ENCODE measurements at places on chromosomes 3 and 15. TPM values are rescaled to one million over a fixed set of nuclear protein-coding genes. Genes with fewer than 3 reads are reported as not detected.

The HEG1 gene
- total RNA-seq = 30.6 TPM

The SPINT1 gene
- total RNA-seq = 4.1 TPM

The SLC12A1 gene
- total RNA-seq = not detected

The GPR62 gene
- not detected for total RNA-seq

The DPPA4 gene
- total RNA-seq = not detected

The LMOD3 gene
- not detected for total RNA-seq

DNA sequence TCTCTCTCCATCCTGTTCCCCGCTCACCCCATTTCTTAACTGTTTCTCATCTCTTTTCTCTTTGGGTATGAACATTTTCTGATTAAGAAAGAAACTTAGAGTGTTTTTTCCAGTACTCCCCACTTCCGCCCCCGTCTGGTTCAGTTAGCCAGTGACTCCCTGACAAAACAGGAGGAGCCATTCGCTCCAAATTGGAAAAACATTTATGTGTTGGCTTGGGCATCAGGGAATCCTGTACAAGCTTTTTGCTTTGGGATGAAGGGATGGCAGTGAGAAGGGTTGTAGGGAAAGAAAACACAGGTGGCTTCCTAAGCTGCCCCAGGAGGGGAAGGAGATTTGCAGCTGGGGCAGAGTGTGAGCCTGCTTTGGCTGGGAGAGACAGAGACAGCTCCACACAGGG, 47.0 kb downstream of the BOC start:
- peaks cover 53% of the 10 kb centered on the region for H3K27me3 ChIP-seq
- H3K36me3 ChIP-seq = peaks cover 6% of the 10 kb centered on the region
- H3K4me3 ChIP-seq = no peak overlapping the region
- H3K4me1 ChIP-seq = peaks cover 4% of the 10 kb centered on the region
- H3K27ac ChIP-seq = no peak overlapping the region

DNA sequence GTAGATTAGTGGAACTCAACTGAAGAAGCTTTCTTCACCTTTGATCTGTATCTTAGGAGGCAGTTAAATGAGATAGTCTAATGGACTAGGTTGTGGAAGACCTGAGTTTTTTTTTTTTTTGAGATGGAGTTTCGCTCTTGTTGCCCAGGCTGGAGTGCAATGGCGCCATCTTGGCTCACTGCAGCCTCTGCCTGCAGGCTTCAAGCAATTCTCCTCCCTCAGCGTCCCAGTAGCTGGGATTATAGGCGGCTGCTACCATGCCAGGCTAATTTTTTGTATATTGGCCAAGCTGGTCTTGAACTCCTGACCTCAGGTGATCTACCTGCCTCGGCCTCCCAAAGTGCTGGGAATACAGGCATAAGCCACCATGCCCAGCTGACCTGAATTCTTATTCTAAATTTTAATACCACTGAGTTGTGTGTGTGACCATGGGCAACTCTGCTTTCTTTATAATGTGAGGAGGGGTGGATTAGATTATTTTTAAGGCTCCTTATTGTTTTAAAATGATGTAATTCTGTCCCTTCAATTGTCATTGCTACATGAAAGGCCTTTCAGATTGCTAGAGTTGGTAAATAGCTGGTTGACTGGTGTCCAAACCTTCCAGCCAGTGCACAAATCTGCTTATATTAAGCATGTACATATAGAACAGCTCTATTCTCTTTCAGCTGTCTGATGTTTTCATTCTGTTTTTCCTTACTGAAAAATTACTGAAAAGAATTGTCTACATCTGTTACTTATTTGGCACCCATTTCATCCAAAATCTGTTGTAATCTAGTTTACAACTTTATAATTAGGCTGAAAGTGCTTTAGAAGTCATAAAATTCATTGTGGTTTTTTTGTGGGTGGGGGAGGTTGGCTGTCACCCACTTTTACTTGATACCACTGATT, 2.3 kb downstream of the LNP1 start:
- no peak overlapping the region for H3K4me3 ChIP-seq
- H3K27me3 ChIP-seq = no peaks in the 10 kb centered on the region
- no peak for DNase-seq
- H3K36me3 ChIP-seq = no peaks in the 10 kb centered on the region
- H3K27ac ChIP-seq = no peak overlapping the region

- H3K4me1 ChIP-seq = no peaks in the 10 kb centered on the region
- H3K4me3 ChIP-seq = no peak overlapping the region
- no peak for DNase-seq
- no peaks in the 10 kb centered on the region for H3K27me3 ChIP-seq
- no peak overlapping the region for H3K27ac ChIP-seq
Measured at GRCh38 chr3:148642616-148643015, 55.1 kb upstream of the AGTR1 start.

- H3K36me3 ChIP-seq = peaks cover 15% of the 10 kb centered on the region
- no peak for DNase-seq
- H3K27me3 ChIP-seq = no peaks in the 10 kb centered on the region
- H3K4me1 ChIP-seq = peaks cover 3% of the 10 kb centered on the region
Measured at GRCh38 chr3:183308751-183309150, 55.7 kb downstream of the B3GNT5 start.

DNA sequence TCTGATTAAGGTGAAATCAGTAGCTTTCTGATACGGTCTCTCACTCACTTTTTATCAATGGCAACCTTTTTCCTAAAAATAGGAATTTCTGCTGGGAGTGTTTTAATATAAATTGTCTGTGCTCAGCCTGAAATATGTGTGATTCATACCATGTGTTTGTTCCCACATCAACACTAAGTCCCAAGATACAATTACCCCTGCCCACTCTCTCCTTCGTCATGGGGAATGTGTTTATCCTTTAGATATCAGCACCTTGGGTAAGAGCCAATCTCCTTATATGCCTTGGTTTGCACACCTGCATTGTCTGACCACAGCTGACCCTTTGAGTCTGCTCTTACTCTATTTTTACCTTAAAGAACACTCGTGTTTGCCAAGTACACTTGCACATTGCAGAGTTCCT, 356.4 kb downstream of the LPP start:
- no peak overlapping the region for H3K4me3 ChIP-seq
- no peak overlapping the region for H3K27ac ChIP-seq
- H3K27me3 ChIP-seq = no peaks in the 10 kb centered on the region

DNA sequence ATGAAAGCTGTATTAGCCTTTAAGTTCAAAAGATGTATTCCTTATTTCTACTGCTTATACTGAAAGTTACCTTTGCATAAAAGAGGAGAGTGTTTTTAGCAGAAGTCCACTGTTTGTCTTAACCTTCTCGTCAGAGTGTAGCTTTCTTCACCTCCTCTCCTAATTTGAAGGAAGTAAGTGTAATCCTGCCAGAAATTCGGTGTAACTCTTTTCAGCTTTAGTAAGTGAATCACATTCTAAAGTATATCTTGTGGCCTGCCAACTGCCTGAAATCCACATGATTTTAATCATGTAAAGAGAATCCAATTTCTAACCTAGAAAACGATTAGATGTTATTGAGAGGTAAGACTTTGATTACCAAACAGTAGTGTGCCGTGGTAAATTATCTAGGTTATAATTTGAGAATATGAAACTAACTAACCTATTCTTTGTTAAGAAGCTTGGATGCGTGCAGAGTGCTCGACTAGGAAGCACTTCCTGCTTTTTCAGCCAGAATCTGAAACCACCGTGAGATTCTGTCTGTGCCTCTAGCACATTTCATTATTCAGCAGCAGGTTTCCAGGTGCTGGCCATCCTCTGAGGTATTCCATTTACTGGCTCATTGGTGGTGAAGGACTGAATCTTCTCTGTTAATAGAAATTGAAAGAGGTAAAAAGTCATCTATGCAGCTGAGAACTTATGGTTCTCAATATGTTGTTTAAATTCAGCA, 7.5 kb downstream of the GYG1 start:
- peaks cover 28% of the 10 kb centered on the region for H3K4me1 ChIP-seq
- H3K27ac ChIP-seq = peak overlapping the region; percentile 86
- DNase-seq = no peak
- no peak overlapping the region for H3K4me3 ChIP-seq
- H3K27me3 ChIP-seq = no peaks in the 10 kb centered on the region

DNA sequence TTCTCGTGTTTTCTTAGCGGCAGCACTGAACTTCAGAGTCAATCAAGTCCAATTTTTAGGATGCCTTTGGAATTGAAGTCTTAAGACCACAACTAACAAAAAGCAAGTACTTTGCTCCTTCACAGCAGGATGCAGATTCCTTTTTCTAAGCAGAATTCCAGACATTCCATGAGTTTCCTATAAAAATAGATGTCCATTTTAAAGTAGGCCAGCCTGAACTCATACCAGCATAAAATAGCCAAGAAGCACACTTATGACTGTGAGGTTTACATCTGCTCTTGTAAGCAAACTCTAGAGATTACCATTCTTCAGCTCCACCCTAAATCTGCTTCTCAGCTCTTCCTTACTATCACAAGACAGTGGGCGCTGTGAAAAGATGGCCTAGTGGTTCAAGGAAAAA, 85.8 kb downstream of the THBS1 start:
- H3K4me1 ChIP-seq = peaks cover 11% of the 10 kb centered on the region
- H3K4me3 ChIP-seq = no peak overlapping the region
- DNase-seq = no peak
- H3K27me3 ChIP-seq = no peaks in the 10 kb centered on the region

GRCh38 chr15:42508263-42508690, 12.8 kb downstream of the SNAP23 start:
- H3K27me3 ChIP-seq = no peaks in the 10 kb centered on the region
- peaks cover 5% of the 10 kb centered on the region for H3K36me3 ChIP-seq
- H3K4me3 ChIP-seq = no peak overlapping the region
- H3K27ac ChIP-seq = peak overlapping the region; percentile 37
- peaks cover 10% of the 10 kb centered on the region for H3K4me1 ChIP-seq
- no peak for DNase-seq

DNA sequence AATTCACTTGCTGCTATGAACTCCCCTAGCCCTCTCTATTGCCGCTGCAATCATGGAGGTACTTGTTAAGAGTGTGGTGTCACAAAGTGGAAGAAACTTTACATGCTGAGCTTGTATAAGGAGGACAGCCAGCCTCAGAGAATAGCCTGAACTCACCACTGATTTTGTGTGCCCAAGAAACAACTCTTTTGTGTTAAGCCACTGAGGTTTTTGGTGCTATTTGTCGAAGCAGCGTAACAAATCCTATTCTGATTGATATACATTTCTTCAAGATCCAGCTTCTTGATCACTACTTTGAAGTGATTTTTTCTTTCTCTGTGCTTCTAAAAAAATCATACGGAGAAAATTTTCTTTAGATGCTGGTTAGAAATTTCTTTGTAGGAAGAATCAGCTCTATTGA, 132.4 kb downstream of the MEIS2 start:
- H3K27ac ChIP-seq = no peak overlapping the region
- DNase-seq = no peak
- no peak overlapping the region for H3K4me3 ChIP-seq
- H3K36me3 ChIP-seq = no peaks in the 10 kb centered on the region
- no peaks in the 10 kb centered on the region for H3K27me3 ChIP-seq

DNA sequence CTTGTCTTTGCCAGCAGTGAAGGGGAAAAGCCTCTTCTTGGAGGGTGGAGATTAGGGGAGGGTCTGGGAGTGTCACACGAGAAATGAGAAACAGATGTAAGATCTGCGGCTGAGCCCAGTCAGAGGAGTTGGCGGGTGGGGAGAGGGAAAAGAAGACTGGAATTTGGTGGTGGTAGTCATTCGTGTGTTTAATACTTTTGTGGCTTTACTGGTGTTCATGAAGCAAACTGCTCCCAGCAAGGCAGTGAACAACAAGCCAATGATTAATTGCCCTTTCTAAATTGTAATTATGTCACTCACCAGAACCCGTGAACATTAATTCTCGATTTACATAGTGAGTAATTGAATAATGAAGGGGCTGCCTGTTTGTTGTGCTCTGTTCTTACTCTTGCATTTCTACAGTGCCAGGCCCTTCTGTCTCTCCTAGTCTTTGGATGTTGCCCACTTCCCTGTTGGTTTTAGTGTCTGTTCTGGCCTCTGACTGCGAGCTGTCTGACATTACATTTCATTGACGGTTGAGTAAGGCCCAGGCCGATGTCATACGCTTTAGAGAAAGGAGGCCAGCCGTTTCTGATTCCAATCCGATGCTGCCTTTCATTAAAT, 78.0 kb downstream of the CHCHD6 start:
- H3K4me1 ChIP-seq = peaks cover 2% of the 10 kb centered on the region
- H3K36me3 ChIP-seq = peaks cover 4% of the 10 kb centered on the region
- no peaks in the 10 kb centered on the region for H3K27me3 ChIP-seq
- no peak overlapping the region for H3K27ac ChIP-seq

GRCh38 chr3:186261638-186262037, 100.4 kb downstream of the DGKG start:
- H3K27ac ChIP-seq = no peak overlapping the region
- no peak overlapping the region for H3K4me3 ChIP-seq
- peaks cover 10% of the 10 kb centered on the region for H3K27me3 ChIP-seq
- H3K4me1 ChIP-seq = peaks cover 9% of the 10 kb centered on the region

DNA sequence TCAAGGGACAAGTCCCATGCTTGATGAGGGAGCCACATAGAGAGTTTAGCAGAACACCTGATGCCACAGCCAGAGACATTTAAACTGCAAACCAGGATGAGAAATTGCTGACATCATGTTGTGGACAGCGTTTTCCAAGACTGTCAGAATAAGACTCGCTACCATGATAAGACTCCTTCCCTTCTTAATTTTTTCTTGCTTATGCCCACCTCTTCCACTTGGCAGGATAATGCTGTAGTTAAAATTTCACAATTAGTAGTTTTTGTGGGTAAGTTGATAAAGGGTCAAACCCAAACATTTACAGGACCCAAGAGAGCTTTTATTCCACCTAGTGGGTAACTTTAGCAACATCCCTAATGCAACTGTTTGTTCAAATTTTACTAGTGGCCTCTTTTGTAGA, 3.0 kb upstream of the PIAS1 start:
- H3K4me1 ChIP-seq = peaks cover 21% of the 10 kb centered on the region
- no peak overlapping the region for H3K27ac ChIP-seq
- no peak for DNase-seq
- peaks cover 2% of the 10 kb centered on the region for H3K36me3 ChIP-seq
- H3K27me3 ChIP-seq = peaks cover 34% of the 10 kb centered on the region

DNA sequence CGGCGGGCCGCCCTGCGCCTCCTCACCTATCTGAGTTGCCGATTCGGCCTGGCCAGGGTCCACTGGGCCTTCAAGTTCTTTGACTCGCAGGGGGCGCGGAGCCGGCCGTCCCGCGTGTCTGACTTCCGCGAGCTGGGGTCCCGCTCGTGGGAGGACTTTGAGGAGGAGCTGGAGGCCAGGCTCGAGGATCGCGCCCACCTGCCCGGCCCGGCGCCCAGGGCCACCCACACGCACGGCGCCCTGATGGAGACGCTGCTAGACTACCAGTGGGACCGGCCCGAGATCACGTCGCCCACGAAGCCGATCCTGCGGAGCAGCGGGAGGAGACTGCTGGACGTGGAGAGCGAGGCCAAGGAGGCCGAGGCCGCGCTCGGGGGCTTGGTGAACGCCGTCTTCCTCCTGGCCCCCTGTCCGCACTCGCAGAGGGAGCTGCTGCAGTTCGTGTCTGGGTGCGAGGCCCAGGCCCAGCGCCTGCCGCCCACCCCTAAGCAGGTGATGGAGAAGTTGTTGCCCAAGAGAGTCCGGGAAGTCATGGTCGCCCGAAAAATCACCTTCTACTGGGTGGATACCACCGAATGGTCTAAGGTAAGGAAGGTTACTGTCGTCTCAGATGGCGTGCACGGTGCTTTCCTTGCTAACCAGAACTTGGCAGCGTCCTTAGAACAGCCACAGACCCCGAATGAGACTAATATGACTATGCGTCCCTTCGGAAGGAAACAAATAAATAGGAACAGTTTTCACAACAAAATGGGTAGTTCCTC, 567 bp downstream of the TICRR start:
- peaks cover 2% of the 10 kb centered on the region for H3K36me3 ChIP-seq
- H3K27me3 ChIP-seq = peaks cover 14% of the 10 kb centered on the region
- peaks cover 15% of the 10 kb centered on the region for H3K4me1 ChIP-seq
- H3K4me3 ChIP-seq = peak overlapping the region; percentile 92
- peak; percentile 6 for DNase-seq
- peak overlapping the region; percentile 79 for H3K27ac ChIP-seq
